ENCODE measurements at places on chromosomes 16 and 17. TPM values are rescaled to one million over a fixed set of nuclear protein-coding genes. Genes with fewer than 3 reads are reported as not detected.

The FZD2 gene
- total RNA-seq: 1.8 TPM

The XYLT1 gene
- total RNA-seq: 5.6 TPM

The KCNJ2 gene
- 2.3 TPM for total RNA-seq

DNA sequence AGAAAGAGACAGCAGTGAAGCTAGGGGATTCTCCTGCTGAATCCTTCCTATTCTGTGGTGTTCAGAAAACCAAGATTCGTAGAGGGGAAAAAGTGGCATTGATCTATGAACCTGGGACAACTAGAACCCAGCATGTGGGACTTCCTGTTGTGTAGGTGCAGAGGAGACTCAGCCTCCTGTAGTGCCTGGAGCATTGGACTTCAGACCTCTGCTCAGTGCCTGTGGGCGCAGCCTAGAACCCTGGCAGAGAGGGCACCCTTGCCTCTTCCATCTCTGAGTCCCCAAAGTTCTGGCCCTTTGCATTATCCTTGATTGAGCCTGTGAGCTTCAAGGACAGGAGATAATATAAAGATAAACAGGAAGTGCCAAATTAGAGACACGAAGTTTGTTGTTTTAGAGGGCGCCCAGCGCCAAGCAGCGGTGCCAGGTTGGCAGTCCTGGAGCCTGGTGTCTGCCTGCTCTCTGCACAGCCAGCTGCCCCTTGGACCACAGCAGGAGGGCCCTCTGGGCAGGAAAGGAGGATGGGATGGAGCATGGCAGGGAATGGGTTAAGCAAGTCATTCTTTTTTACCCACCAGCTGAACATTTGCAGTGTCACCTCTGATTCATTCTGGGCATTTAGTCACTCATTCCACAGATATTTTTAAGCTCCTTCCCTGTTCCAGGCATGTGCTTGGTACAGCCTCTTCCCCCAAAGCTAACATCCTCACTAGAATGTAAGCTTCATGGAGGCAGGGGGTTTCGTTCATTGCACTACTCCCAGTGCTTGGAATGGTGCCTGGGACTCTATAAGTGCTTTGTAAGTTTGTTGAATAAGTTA is 11.9 kb upstream of the SP6 start:
- H3K36me3 ChIP-seq: no peaks in the 10 kb centered on the region
- DNase-seq: no peak
- no peak overlapping the region for H3K4me3 ChIP-seq
- H3K27me3 ChIP-seq: no peaks in the 10 kb centered on the region
- H3K27ac ChIP-seq: no peak overlapping the region

- H3K27ac ChIP-seq: no peak overlapping the region
- H3K27me3 ChIP-seq: no peaks in the 10 kb centered on the region
Observed at GRCh38 chr16:81818568-81818896, 39.4 kb downstream of the PLCG2 start.

The PRDM7 gene
- not detected for total RNA-seq

- no peaks in the 10 kb centered on the region for H3K27me3 ChIP-seq
- peaks cover 6% of the 10 kb centered on the region for H3K36me3 ChIP-seq
- H3K4me3 ChIP-seq: no peak overlapping the region
- no peak overlapping the region for H3K27ac ChIP-seq
- peaks cover 6% of the 10 kb centered on the region for H3K4me1 ChIP-seq
Observed at GRCh38 chr16:21628121-21628726, 24.2 kb downstream of the IGSF6 start.

GRCh38 chr17:21165922-21166594 is 39.3 kb downstream of the DHRS7B start:
- H3K4me1 ChIP-seq: peaks cover 13% of the 10 kb centered on the region
- no peak overlapping the region for H3K27ac ChIP-seq
- DNase-seq: no peak

- H3K4me1 ChIP-seq: peaks cover 32% of the 10 kb centered on the region
- no peaks in the 10 kb centered on the region for H3K36me3 ChIP-seq
- no peak for DNase-seq
Observed at GRCh38 chr16:66548868-66549267, 1.1 kb downstream of the TK2 start.

- H3K36me3 ChIP-seq: no peaks in the 10 kb centered on the region
- H3K4me1 ChIP-seq: no peaks in the 10 kb centered on the region
- DNase-seq: no peak
- H3K27me3 ChIP-seq: no peaks in the 10 kb centered on the region
Observed at GRCh38 chr17:51745993-51746392, 412.5 kb downstream of the CA10 start.

GRCh38 chr17:18968945-18969887 is 17.3 kb downstream of the SLC5A10 start:
- H3K27ac ChIP-seq: no peak overlapping the region
- H3K4me1 ChIP-seq: no peaks in the 10 kb centered on the region
- no peak overlapping the region for H3K4me3 ChIP-seq
- no peak for DNase-seq
- H3K36me3 ChIP-seq: peaks cover 5% of the 10 kb centered on the region

DNA sequence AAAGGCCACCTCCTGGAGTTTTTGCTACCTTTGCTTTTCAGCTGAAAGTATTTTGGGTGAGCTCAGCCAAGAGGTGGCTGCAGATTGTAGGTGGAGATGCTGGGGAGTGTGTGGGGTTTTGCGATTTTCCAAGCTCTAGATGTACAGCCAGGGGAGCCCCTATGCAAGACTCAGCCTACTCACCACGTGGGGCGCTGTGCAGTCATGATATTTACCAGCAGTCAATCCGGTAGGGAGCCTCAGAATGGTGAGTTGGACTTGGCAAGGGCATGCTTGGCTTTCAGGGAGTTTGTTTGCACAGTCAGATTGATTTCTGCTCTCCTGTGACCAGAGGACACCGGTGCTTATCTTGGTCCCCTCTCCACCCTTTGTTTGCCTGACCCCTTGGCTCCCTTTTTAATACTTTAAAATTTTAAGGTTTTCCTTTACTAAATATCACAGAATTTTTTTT is 175.3 kb downstream of the UTP18 start:
- peaks cover 9% of the 10 kb centered on the region for H3K4me1 ChIP-seq
- no peaks in the 10 kb centered on the region for H3K27me3 ChIP-seq
- peak overlapping the region; percentile 31 for H3K27ac ChIP-seq
- H3K36me3 ChIP-seq: no peaks in the 10 kb centered on the region
- no peak overlapping the region for H3K4me3 ChIP-seq

GRCh38 chr17:77822302-77823030 is 136.0 kb upstream of the TNRC6C start:
- peaks cover 5% of the 10 kb centered on the region for H3K4me1 ChIP-seq
- no peaks in the 10 kb centered on the region for H3K27me3 ChIP-seq
- H3K4me3 ChIP-seq: no peak overlapping the region
- no peaks in the 10 kb centered on the region for H3K36me3 ChIP-seq

The CHST4 gene
- not detected for total RNA-seq
